ENCODE measurements at places on chromosomes 12 and 14.
A peak's percentile ranks its signal among the peaks of the same experiment; 100 is the strongest.

GRCh38 chr14:94021001-94021400 is 5.1 kb upstream of the OTUB2 start:
- no peak for DNase-seq

- DNase-seq = no peak
These were observed 3.3 kb upstream of the SLC22A17 start for GRCh38 chr14:23355871-23356435.

DNA sequence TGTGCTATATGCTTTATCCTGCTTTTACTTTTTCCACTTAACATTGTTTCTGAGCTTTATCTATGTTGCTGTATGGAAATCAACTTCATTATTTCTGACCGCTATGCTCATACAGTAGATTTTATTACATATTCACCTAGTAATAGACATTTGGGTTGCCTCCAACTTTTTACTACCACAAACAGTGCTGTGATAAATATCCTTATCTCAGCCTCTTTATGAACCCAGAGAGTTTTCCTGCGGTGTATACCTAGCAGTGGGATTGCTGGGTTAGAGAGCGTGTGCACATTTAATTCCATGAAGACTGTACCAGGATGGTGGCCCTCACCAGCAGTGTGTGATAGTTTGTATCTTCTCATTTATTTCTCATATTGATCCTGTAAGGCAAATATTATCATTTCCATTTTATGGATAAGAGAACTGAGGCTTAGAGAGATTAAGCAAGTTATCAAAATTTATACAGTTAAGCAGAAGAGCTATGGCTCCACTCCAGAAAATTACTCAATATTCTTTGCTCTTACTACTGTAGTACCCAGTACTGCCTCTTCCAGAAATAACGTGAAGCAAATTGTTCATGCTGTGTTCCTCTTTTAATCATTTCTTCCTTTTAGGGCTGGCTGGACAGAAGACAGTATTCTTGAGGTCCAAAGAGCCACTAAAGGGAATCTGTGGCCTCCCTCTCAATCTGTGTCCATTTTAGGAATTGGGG is 26.3 kb upstream of the CISTR start:
- no peak for DNase-seq

DNA sequence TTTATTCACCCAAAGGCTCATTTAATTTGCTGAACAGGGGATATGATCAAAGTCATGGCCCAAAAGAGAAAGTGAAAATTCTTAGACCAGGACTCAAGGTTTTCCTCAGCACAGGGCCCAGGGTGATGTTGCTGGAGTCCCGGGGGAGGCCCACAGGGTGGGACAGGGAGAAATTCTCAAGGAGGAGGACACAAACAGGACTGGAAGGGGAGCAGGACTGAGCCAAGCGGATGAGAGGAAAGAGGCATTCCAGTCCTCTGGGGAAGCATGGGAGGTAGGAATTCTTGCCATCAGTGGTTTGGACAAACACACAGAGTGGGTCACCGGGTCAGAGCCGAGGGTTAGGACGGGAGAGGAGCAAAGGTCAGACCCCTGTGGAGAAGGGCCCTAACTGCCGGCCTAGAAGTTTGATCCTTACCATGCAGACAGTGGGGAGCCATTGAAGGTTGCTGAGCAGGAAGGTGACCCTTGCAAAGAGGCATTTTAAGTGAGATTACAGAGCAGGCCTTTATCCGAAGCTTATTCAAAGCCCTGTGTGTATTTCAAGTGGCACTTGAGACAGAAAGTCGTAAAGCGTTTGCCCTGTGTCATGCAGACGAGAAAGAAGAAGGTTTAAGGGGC is 68.4 kb upstream of the PTGR2 start:
- DNase-seq = no peak

DNA sequence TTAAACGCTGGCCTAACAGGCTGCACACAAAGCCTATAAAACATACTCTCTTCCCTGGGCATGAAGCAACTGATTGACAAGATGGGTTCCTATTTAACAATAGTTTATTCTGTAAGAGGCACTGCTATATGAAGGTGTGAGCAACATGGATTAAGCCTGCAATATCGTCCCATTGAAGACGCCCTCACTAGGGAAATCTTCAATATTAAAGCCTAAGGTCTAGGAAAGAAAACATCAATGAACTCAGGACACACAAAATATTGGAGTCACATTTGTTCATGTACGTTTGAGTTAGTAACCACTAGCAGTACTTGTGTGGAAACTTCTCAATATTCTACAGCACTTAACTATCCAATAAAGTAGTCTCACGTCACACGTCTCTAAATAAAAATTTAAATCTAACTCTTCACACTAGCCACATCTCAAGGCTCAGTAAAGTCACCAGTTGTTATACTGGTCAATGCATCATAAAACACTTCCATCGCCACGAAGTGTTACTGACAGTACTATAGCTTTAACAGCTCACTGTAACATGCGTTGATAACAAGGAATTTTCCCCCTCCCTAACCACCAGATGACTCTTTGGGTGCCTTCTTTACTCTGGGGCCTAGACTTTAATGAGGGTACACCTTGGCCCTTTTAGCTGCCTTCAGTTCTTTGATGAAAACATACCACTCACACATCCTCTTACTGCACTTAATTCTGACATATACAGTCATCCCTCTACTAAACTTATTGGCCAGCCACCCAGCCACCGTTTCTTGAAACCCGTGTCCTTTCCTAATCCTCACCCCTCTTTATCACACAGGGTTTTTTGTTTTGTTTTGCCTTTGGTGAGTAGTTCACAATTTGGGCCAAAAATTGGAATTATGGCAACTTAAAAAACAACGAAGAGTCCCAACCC is 50.1 kb upstream of the OR5AU1 start:
- no peak for DNase-seq

- no peak for DNase-seq
These were observed 36.8 kb downstream of the RAB35 start for GRCh38 chr12:120079411-120080400.

GRCh38 chr12:6980740-6981139 is 10.0 kb downstream of the EMG1 start:
- DNase-seq = no peak

GRCh38 chr12:14827043-14827442 is 13.1 kb upstream of the SMCO3 start:
- no peak for DNase-seq

GRCh38 chr12:67822826-67823225 is 166.4 kb upstream of the IFNG-AS1 start:
- no peak for DNase-seq

GRCh38 chr12:75323663-75324062 is 6.5 kb downstream of the CAPS2 start:
- no peak for DNase-seq

- DNase-seq = no peak
These were observed 207.8 kb upstream of the FAR2 start for GRCh38 chr12:28941248-28941647.

- no peak for DNase-seq
These were observed 45.4 kb downstream of the NIN start for GRCh38 chr14:50785457-50786063.

- no peak for DNase-seq
These were observed 46.1 kb upstream of the SYT1 start for GRCh38 chr12:78818487-78818886.

DNA sequence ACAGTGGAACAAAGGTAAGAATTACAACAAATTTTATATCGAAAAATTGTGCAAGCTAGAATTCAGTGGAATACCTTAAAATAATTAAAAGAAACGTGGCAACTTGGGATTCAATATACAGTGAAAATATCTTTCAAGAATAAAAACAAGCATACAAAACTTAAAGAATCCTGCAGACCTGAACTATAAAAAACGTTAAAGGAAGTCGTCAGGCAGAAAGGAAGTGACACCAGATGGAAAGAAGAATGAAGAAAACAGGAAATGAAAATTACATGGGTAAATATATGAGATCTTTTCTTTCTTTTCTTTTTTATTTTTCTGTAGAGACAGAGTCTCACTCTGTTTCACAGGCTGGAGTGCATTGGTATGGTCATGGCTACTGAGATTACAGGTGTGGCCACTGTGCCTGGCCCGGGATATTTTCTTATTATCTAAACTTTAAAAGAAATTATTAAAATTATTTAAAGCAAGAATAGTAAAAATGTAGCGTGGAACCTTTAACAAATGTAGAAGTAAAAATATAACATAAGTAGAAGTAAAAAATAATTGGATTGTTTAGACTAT is 4.7 kb downstream of the MGP start:
- no peak for DNase-seq

DNA sequence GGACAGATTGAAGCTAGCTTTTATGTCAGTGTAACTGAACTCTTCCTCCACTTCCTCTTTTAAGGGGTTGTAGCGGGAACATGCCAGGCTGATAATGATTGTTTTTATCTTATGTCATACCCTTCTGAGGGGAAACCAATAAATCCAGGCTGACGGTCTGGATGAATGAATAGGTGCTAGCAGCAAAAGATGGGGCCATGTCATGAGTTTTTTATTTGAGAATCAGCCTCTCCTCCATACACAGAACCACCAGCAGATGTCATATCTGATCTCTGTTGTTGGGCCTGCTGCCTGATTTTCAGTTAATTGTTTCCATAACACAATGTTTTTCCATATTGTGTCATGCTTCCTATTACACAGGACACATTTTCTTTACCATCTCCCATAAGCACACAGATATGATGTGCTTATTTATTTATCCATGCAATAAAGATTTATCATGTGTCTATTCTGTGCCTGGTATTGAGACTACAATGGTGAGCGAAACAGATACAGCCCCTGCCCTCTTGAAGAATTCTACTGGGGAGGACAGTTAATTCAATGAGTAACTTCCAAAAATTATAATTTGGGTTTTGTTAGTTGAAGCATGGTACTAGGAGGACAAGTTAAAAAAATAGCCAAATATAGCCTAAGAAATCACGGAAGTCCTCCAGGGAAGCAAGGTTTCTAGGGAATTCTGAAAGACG is 33.6 kb upstream of the CRY1 start:
- DNase-seq = peak; percentile 60

DNA sequence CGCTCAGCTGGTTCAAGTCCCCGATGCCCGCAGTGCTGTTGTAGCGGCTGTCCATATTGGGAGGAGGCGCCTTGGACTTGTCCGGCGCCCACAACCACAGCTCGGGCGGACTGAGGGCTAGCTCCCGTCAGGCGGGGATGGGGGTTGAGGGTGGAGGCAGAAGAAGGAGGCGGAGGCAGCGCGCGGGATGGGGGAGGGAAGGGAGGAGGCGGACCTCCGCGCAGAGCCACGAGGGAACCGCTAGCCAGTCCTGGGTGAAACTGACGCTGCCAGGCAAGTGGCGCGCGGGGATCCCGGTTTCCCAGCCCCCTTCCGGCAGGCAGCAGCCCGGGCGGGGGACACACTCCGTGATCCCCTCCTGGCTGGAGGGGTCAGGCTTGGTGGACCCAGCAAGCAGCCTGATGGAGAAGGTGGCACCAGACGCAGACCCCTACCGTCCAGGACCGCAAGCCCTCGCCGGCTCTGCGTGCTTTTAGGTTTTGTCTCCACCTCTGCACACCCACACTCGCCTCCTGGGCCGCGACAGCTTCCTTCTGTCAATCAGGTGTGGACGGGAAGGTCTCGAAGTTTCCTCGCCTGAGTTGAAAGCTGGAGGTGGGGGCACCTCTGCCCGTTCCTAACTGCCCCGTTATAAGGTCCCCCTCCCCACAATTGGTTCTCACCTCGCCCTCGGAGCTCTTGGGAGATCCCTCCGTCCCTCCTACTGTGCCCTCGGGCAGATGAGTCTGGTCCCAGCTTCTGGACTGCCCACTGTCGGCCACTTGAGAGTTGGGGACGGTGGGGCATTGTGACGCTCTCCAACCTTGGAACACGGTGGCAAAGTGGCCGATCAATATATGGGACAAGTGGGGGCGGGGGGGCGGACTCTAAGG is at the start of gene CPNE8:
CPNE8 (minus strand) TSS at position 112 of the 872 bp plus-strand sequence; CDS start at position 55, 57 bp downstream.
- DNase-seq = no peak

- DNase-seq = no peak
These were observed 24.5 kb downstream of the LRTM2 start for GRCh38 chr12:1844661-1845409.

GRCh38 chr12:4807116-4807783 is 87.0 kb downstream of the GALNT8 start:
- no peak for DNase-seq

DNA sequence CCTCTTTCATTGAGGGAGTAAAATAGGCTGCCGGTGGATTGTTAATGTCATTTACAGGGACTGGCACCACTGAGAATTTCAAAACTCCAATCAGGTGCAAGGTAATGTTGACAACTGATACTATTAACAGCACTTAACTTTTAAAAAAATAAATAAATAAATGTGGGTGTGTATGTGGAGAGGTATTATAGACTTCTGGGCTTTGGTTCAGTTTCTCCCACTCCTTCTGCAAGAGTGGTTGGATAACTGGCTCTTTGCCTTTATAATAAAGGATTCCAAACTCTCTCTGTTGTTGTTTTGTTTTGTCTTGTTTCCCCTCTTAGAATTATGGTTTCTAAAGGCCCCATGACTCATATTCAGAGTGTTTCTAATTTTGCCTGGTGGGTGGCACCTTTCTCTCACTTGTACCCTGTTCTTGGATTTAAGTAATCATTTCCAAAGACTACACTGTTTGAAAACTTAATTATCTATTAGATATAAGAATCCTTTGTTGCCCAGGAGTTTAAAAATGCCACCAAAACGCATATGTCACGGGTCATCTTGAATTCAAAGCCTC is 151.6 kb upstream of the ARID2 start:
- no peak for DNase-seq

DNA sequence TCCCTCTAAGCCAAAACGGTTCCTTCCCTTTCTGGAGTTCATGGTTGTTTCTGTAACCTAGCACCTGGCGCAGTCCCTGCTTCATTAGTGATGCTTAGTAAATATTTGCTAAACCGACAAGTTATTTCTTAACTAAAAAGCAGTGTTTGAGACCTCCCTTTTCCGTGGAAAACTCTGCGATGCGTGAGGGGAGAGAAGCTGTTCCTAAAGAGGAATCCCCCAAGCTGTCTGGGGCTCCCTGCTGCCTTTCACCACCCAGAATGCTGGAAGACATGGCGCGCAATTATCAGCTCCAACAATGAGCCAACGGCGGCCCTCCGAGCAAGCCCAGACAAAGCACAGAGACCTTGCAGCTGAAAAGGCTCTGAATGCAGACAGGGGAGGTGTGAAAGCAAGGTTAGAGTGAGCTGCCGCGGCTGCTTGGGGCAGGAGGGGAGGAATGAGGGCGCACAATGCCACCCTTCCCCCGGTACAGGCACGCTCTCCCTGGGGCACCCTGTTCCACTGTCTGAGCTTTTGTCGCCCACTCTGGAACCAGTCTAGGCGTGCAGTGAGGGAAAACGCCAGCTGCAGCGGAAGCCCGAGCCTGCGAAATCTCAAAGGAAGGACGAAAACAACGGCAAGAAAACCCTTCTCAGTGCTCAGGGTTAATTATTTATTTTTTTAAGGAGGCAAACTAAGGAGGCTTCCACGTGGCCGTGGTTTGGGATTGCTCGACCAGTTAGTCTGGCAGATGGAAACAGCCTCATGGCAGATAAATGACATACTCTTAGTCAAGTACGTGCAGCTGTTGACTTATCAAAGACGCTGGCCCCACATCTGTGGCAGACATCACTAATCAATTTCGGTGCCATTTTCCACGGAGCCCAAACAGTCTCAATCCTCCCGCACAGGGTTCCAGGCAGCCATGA is 66.3 kb downstream of the RBM19 start:
- DNase-seq = peak; percentile 14
